KG1 (cell line): ENCODE measurements at places on chromosomes 5 and 9.

GRCh38 chr5:147445917-147446316 is 64.0 kb downstream of the DPYSL3 start:
- no peak for DNase-seq

GRCh38 chr5:139543423-139543991 is 17.6 kb upstream of the UBE2D2 start:
- DNase-seq, result no peak

DNA sequence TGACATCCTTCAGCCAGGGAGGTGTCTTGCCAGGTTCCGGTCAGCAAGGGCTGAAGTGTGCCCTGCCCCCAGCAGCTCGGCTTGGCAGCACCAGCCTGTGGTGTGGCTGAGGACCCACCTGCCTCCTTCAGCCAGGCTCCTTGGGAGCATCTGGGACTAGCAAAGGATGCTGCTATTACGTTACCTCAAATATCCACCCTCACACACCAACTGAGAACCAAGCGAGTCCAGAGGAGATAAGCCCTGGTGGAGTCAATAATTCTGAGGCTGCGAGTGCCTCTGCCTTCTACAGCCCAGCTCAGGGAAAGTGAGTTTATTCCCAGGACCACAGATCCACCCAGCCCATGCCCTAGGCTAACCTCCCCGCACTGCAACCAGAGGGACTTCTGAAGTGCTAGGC is 57.1 kb upstream of the FSTL4 start:
- DNase-seq, result no peak

- no peak for DNase-seq
Measured at GRCh38 chr9:38026840-38027527, 42.0 kb downstream of the SHB start.

DNA sequence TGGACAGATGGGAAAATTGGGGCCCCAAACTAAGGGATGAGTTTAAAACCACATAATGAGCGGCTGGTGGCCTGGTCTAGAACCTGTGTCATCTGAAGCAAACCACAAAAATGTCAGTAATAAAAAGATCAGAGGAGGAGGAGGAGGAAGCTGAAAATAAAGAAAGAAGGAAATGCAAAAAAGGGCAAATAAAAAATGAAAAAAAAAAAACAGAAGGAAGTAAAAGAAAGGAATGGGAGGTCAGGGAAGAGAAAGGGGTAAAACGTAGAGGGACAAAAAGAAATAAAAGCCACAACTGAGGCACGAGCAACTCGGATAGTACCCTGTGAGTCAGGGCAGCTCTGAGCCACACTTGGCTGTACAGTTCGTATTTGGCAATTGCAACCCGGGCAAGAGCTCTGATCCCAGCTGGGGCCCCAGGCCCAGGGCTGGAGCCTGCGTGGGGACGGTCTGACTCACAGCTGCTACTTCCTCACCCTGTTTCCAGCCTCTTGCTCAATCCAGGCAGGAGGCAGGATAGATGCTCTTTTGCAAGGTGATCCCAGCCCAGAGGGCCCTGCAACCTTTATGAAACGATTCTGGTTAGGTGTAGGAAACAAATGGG is 137.9 kb upstream of the TRIM32 start:
- no peak for DNase-seq
